ENCODE measurements at places on chromosomes 5 and 9. TPM values are rescaled to one million over a fixed set of nuclear protein-coding genes. Genes with fewer than 3 reads are reported as not detected.

Gene DAB2
- total RNA-seq, result 38.1 TPM

DNA sequence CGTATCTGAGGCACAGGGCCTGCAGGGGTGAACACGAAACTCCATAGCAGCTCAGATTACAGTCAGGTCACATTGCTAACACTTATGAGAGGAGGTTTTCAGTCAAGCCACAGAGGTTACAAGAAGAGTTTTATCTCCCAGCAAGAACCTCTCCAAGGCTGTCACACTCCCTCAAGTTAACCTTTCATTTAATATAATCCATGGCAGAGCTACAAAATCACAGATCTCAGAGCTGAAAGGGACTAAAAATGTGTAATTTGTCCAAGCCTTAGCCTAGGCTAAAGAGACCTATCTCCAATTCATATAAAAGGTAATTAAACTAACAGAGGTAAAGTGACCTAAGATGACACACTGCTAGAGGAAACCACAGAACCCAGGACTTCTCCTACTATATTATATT lies 57.2 kb downstream of the MLANA start:
- no peak for DNase-seq

DNA sequence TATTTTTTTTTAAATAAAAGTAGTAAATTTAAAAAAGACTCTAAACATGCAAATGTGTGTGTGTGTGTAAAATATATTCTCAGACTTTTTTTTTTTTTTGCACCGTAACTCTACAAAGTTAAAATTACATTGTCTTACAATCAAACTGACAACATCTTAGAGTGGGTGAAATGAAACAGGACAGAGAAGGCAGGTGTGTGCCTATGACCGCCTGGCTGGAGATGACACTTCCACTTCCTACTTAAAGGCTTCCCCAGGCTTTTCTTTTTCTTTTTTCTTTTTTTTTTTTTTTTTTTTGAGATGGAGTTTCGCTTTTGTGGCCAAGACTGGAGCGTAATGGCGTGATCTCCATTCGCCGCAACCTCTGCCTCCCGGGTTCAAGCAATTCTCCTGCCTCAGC lies 2.7 kb upstream of the AK1 start:
- DNase-seq, result no peak

DNA sequence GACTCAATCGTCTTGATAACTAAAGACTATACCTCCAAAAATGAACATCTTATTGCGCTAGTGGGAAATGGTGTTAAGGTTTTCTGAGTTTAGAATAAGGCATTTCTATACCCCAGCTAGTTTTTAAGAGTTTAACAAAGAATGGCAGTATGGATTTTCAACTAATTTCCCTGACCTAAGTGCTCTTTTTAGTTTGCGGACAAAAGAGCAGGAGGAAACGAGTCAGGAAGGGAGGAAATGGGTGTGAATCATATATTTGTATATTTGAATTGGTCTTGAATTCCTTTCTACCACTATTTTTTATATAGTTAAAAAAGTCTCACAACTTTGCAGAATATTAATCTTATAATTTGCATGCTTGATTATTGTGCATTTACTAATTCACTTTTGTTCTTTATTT lies 516.3 kb upstream of the ZNF608 start:
- no peak for DNase-seq

DNA sequence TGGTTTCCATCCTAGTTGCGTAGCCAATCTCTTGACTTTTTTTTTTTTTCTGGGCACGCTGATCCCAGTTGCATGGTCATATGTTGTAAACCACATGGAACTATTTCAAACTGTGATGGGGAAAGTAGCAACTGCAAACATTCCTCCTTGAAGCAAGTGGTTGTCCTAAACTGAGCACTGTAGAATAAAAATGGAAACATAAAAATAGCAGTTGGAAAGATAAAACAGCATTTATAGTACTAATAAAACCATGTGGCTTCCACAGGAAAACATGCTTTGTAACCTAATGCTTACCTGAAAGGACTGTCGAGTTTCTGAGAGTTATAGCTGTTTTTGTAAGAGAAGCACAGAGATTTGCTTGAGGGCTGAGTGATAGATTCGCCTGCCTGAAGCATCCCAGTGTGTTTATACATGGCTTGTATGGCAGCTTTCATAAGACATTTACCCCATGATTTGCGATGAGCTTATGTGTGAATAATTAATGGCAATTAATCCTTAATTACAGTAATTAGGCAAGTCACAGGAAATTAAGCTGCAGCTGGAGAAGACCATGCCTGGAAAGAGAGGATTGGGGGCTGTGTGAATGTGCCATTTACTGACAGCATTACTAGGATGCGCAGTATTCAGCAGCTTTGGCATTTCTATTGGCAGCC lies 136.5 kb downstream of the PBX3 start:
- DNase-seq, result no peak
